M059J (cell line): ENCODE measurements at places on chromosomes 13 and 19. TPM values are rescaled to one million over a fixed set of nuclear protein-coding genes. Genes with fewer than 3 reads are reported as not detected.
A peak's percentile ranks its signal among the peaks of the same experiment; 100 is the strongest.

DNA sequence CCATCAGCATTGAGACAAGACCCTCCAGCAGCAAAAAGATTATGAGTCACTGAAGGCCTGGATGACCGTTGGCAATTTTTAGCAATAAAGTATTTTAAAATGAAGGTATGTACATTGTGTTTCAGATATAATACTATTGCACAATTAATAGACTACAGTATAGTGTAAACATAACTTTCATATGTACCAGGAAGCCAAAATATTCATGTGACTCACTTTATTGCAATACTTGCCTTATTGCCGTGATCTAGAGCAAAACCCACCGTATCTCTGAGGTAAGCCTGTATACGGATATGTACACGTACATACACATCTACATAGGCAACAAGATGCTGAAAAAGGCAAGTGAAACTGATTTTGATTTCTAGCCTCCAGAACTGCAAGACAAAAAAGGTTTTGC, 103.3 kb downstream of the EDNRB start:
- no peak for DNase-seq

DNA sequence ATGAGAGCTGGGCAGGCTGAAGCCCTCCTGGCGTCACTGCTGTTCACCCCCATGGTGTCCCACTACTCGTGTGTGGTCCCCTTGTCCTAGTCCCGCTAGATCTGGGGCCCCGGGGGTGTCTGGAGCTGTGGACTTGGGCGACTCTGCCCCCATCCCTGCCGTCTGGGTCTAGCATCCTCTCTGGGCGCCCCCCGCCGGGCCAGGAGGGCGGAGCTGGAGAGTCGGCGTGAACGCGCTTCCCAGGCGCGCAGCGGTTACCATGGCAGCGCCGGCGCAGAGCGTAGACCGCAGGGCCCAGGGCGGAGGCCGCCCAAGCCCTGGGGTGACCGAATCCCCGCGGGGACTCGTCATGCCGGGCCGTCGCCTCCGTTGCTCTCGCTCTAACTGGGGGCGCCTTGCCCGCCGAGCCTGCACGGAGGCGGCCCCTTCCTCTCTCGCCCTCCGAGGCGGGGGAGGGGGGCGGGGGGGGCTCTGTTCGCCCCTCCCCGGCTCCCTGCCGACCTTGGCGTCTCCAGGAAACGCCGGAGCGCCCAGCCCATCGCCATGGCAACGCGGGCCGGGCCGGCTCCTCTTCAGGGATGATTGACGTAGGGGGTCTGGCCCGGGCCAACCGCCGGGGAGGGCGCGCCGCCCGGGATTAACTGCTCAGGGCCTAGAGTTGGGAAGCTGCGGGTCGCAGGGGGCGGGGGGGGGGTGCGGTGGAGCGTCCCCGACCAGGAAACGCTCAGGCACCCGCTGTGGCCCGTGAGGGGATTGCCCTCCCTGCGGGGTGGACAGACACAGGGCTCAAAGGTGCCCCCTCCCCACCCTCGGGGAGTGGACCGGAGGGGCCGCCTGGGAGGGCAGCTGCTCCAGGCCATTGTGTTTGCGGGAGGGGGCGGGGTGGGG, 8.9 kb downstream of the ISYNA1 start:
- peak; percentile 86 for DNase-seq

Gene TMEM190
- 0.22 TPM in 1 of 2 replicates, not detected in the other for total RNA-seq

- no peak for DNase-seq
Measured at GRCh38 chr13:24263632-24264031, 45.7 kb upstream of the C1QTNF9 start.

GRCh38 chr19:13619203-13619632, 112.9 kb upstream of the CACNA1A start:
- DNase-seq = peak; percentile 41

DNA sequence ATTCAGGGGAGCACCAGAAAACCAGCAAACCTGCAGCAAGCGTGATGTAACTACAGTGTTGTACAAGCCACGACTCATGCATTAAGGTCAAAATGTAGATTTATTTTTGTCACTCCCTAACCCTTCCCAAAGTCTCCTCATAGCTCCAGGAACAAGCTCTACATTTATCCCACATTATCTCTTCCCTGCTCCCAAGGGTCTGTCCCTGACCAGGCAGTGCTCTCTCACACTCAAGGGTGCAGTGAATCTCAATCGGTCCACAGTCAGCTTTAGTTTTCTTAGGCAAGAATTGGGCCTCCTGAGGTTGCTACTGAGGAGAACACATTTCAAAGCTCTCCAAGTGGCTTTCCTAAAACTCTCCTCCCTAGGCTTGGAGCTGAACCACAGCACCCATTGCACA, 219.4 kb downstream of the NHLRC3 start:
- no peak for DNase-seq

Gene CILP2
- total RNA-seq = 0.22 and 0.99 TPM in 2 replicates

- no peak for DNase-seq
Measured at GRCh38 chr19:41941410-41942202, 13.4 kb upstream of the ERFL start.

GRCh38 chr13:24724714-24725113, 39.3 kb upstream of the RNF17 start:
- DNase-seq = no peak

- peak; percentile 92 for DNase-seq
Measured at GRCh38 chr13:104571161-104571892, 1505.1 kb upstream of the SLC10A2 start.

- DNase-seq = peak; percentile 88
Measured at GRCh38 chr19:2491130-2491801, 15.3 kb downstream of the GADD45B start.

- DNase-seq = no peak
Measured at GRCh38 chr13:96428911-96429310, 339.0 kb downstream of the HS6ST3 start.

GRCh38 chr13:92716749-92717148, 509.9 kb upstream of the GPC6 start:
- DNase-seq = peak; percentile 4

- no peak for DNase-seq
Measured at GRCh38 chr13:70424928-70425327, 316.7 kb upstream of the KLHL1 start.
